ENCODE measurements at places on chromosomes 6 and 20.

GRCh38 chr20:41342474-41343464, 2.1 kb downstream of the LPIN3 start:
- DNase-seq: no peak

DNA sequence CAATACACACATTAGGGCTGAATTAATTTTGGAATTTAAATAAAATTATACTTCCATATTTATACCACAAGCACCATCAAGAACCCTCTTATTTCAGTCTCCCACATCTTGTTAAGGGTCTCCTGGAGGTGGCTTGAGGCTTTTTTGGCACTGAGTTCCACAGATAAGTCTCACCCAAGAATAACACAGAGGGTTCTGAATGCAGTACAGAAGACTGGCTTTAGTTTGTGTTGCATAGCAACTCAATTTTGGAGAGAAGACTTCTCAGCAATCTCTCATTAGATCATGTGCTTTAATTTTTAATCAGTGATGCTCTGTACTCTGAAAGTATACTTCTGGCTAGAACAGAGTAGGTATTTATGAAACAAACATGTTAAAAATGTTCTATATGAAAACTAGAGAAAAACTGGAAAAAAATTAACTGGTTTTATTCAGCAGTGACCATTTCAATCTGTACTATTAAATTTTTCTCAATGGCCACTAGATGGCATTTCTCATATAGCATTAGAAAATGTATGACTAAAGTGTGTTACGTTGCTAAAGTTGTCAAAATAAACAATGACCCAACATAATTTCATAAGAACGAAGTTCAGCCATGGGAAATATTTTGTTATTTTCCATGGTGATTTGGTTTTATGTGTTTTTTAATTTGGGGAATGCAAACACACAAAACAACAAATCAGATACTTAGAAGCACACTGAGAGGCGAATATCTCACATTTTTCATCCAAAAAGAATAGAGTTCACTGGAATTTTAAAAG, 32.7 kb upstream of the MAP7 start:
- no peak for DNase-seq

GRCh38 chr6:90284236-90285041, 12.2 kb downstream of the BACH2 start:
- no peak for DNase-seq

DNA sequence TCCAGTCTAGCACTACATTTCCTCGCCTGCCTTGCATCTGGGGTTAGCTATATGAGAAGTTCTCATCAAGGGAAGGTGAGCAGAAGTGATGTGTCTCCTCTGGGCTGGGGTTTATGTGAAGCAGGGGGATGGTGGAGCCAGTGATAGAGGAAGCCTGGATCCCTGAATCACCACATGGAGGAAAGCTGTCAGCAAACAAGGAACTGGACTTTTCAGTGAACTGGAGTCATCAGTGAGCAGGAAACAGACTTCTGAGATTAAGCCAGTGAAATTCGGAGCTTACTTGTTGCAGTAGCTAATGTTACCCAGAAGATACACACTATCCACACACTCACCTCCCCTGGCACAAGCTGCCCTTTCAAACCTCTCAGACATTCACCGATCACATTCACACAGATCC, 13.4 kb upstream of the TOX2 start:
- no peak for DNase-seq

DNA sequence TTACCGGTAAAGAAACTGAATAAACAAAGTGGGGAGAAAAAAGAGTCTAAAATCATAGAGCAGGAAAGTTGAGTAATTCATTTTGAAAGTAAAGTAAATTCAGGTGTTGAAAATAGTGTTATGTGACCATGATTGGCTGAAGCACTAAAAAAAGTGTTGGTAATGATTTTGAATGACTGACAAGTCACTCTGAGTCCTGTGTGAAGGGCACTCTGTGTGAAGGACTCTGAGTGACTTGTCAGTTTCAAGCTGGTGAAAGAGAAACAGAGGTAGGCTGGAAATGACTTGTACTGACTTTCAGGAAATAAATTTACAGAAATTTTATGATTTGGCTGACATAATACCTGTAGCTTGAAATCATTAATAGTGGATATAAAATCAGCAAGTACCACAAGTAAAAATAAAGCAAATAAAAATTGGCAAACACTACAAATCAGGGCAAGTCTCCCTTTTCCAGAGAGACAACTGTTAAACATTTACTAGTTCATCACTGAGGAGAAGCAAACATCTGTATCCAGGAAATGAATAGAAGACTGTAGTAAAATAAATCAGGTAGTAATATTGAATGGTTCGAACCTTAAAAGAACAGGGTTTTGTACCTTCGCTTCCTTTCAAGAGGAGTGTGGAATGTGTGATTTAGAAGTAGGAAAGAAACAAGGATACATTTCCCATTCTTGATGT, 630.6 kb downstream of the GRIK2 start:
- no peak for DNase-seq

DNA sequence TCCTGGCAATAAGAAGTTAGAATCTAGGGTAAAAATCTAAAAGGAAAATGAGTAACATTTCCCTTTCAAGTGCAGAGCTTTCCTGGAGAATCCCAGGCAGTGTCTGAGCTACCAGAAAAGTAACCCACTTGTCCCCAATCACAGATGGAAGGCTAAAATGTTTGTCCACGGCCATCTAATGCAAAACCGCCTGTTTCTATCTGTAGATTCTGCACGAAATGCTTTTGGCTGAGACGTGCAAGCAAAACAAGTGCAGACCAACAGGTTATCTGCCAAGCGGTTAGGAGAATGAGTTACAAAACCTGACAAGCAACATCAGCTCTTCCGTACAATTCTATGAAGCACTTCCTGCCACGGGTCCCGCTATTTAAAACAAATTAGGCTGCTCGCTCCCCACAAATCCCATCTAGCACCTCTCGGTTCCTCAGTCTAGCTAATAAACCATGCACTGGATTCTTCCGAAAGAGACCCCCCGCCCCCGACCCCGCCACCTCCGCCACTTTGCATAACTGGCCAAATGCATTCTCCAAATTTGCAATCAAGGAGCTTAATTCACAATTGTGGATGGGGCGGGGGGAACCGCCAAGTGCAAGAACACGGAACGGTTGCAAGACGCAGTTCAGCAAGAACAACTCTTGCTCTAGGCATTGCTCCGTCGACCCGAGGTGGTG, 1.4 kb downstream of the ELOVL5 start:
- DNase-seq: no peak

DNA sequence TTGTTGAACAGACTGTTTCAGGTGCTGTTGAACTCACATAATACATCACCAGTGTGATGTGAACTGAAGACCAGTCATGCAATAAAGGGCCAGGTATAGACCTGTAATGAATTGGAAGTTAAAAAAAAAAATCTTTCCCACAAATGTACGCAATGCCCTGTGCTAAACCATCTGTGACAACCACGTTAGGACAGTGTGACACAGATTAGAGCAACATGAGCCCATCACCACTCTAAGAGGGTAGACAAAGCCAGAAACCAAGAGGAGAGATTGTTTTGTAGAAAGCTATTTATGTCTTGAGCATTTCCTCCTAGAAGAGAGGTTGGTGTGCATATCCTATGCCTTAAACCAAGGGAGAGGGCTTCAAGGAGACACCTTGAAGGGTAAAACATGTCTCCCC, 77.0 kb upstream of the BEND6 start:
- no peak for DNase-seq

Data from NCI-H187 (cell line).